ENCODE measurements at places on chromosomes 1 and 21.

- no peak for DNase-seq
Observed at GRCh38 chr1:233006541-233006973, 56.1 kb downstream of the NTPCR start.

DNA sequence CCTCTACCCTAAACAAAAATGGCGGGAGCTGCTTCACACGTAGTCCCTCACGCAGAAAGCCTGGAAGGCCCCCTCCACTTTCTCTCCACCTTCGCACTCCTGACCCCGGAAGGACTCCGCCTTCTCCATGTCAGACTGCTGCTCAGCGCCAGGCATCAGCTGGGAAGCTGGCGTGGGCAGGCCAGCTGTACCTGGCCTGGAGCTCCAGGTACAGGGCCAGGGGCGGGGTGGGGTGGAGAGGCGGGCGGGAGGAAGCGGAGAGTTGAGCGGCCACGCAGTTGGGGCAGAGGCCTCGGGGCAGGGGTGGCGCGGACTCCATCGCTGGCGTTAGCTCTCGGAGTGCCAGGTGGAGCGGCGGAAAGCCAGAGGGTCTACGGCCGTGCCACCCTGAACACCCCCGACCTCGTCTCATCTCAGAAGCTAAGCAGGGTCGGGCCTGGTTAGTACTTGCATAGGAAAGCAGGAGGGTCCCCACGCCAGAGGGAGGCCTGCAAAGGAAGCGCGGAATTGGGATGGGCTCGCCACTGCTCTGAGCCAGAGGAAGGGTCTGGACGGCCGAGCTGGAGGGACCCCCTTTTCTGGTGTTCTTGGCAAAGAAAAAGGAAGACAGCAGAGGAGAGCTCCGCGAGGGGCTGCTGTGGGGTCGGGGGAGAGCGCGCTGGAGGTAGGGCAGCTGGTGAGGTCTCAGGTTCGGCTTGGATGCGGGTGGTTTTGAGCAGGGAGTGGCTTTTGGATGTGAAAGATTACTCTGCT lies at the start of gene MIGA1:
MIGA1 (plus strand) TSS at position 121 of the 753 bp plus-strand sequence. CDS start 3,604 bp downstream, outside the sequence.
- DNase-seq: peak; percentile 69

- no peak for DNase-seq
Observed at GRCh38 chr1:13706046-13706445, 6.1 kb downstream of the PRDM2 start.

DNA sequence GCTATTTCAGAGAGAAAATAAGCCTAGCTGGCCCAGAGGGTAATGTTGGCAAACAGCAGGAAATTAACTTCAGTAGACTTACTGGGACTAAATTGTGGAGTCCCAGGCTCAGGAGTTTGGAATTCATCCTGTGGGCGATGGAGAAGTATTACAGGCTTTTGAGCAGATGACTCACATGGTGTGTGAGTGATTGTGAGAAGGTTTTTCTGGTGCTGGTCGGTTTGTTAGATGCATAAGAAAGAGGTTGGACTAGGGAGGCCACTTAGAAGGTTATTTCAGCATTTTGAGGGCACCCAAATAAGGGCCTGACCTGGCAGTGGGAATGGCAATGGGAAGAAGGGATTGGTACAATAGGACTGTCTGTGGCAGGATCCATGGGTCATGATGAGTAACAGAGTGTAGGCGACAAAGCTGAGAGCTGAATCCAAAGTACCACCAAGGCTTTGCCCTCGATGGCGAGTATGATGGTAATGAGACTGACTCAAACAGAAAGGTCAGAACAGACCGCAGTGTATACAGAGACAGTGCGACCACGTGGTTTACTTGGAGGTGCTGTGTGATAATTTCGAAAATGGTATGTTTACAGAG lies 69.2 kb upstream of the KIF26B start:
- DNase-seq: no peak

DNA sequence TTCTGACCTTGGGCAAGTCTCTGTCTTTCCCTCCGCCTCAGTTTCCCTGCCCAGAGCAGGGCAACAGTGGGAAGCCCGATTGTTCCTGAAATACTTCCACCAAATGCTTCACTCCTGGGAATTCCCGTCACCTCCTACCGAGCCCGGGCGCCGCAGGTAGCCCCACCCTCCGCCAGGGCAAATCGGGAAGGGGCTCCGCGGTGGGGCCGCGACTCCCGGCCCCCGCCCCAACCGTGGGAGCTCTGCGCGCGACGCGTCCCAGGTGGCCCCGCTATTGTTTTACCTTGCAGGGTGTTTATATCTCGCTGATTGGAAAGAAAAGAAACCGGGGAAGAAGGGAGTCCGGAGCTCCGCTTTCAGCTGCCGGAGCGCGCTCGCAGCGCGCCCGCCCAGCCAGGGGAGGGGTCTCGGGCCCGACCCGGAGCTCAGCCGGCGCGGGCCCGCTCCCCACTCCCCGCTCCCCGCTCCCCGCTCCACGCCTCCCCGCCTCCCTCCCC lies 407 bp downstream of the IGSF3 start:
- no peak for DNase-seq

GRCh38 chr21:25801217-25802014 lies 66.6 kb downstream of the GABPA start:
- DNase-seq: peak; percentile 86

- DNase-seq: no peak
Observed at GRCh38 chr1:28449904-28450303, 55.9 kb upstream of the RCC1 start.

DNA sequence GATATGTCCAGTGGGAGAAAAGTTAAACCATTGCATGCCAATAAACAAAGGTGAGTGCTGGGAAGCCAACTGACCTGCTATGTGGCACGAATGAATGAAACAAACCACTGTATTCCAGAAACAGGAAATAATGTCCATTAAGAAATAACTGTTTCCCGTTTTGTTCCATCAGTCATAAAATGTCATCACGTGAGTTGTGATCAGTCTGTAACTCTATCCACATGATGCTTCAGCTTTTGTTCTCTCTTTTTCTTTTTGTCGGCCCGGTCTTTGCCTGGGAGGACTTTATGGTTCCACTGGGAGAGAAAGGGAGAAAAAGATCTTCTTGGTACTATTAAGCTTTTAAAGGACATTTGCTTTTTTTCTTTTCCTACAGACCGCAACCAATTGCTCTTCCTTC lies 179.9 kb downstream of the TGFB2 start:
- DNase-seq: no peak

- no peak for DNase-seq
Observed at GRCh38 chr1:91575909-91576519, 75.4 kb downstream of the CDC7 start.

DNA sequence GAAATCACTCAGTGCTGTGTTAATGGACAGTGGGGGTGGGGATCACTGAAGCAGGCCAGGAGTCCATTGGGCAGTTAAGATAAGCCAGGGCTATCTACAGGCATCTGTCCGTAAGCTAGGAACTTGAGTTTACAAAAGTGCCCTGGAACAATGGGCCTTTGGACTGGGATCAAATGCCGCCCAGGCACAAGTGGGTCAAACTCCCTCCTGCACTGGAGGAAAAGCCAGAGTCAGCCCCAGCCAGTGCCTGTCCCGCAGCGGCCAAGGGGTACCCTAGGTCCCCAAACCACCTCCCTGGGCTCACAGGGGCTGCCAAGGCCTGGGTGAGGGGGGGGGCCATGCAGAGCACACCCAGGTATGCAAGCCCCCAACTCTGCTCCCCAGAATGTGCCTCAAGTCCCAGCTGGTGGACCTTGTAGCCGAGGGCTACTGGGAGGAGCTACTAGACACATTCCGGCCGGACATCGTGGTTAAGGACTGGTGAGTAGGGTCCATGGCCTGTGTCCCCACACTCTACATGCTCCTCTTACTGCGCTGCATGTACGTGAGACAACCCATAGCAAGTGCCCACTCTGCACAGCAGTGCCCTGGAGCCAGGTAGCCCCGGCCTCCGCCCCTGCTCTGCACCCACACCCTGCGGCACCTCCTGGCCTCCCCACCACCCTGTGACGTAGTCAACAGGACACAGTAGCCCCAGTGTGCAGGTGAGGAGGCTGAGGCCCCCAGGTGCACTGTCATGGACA lies 7.7 kb downstream of the FBXO6 start:
- no peak for DNase-seq

GRCh38 chr1:186308264-186309060 lies 66.6 kb downstream of the TPR start:
- no peak for DNase-seq

- DNase-seq: no peak
Observed at GRCh38 chr1:179831852-179832699, 45.5 kb downstream of the TOR1AIP2 start.

DNA sequence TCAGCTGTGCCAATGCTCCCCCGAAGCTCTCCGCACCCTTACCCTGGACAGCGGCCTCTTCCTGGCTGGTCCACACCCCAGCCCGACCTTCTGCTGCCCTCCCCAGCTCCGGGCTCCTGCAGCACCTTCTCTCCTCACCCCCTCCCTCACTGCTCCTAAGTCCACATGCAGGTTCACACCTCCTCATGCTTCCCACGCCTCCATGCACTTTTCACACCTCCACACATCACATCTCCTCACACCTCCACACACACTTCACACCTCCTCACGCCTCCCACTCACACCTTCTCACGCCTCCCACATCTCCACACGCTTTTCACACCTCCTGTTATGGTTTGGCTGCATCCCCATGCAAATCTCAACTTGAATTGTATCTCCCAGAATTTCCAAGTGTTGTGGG lies 18.9 kb downstream of the GPR137B start:
- DNase-seq: no peak

GRCh38 chr1:192600275-192600674 lies 24.7 kb downstream of the RGS1 start:
- no peak for DNase-seq

DNA sequence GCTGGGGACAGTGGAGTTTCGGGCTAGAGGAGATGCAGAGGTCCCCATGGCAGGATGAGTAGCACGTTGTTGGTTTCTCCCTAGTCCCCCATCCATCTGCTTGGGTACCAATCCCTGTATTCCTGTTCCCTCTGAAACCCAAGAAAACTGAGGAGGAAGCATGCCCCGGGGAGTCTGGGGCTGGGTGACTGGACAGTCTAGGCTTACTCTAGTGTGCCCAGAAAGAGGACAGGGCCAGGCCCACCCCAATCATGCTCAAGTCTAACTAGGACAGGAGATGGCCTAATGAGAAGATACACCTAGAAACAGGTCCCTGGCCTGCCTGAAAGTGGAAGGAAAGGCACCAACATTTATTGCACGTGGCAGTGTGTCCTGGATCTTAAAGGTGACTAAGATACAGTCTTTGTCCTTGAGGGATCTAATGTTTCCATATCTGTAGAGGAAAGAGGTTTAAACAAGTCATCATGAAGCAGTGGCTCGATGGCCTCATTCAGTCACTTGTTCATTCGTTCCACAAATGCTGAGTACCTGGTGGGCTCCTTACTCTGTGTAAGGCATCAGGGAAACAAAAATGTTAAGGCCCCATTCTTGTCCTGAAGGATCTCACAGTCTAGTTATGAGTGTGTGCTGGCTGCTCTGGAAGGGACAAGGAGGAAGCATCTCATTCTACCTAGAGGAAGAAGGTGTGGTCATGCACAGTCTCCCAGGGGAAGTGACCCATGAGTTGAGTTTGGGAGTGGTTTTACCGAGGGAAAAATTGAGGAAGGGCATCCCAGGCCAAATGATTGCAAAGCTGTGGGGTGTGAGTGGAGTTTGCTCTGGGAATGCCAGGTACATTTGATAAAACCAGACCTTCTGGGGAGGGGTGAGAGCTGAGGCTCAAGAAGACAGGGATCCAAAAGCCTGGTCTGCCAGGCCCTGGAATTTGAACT lies 10.0 kb downstream of the CDK18 start:
- DNase-seq: no peak

- DNase-seq: no peak
Observed at GRCh38 chr1:234975122-234975940, 153.3 kb downstream of the TOMM20 start.

DNA sequence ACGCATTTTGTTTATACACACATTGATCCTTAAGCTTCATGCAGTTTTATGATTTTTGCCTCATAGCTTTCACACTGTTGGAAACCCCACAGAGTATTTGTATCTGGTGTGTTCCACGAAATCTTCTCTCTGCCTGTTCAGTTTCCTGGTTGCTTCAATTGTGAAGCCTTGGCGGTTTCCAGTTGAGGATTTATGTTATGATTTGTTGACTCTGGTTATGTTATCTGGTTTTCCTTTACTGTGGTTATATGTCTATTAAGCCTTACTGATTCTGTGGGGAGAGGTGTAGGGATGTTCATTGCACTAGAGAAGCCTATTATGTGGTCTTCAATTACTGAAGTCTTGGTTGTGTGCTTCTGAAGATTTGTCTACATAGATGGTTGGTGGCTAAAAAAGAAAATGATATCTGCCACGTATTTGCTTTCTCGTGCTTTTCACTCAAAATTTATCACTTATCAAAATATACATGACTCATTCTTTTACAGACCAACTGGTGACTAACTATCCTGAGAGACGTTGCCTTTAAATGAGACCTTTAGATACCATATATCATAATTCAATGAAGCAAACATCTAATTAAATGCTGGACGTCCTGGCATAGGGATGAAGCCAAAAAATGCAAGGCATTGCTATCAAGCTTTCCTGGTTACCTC lies 488.0 kb upstream of the B3GALT2 start:
- no peak for DNase-seq

DNA sequence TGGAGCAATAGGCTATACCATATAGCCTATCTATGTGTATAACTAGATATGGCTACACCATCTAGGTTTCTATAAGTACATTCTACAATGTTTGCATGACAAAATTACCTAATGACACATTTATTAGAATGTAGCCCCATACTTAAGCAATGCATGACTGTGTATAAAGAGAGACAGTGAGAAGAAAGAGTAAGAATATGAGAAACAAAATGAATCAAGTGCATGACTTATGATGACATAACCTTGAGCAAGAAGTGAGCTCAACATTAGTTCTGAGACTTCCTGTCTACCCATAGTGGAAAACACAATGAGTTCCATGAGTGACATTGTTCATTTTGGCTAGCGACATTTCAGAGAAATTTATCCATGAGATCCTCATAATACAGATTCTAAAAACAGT lies 10.1 kb downstream of the SLC44A5 start:
- DNase-seq: no peak

DNA sequence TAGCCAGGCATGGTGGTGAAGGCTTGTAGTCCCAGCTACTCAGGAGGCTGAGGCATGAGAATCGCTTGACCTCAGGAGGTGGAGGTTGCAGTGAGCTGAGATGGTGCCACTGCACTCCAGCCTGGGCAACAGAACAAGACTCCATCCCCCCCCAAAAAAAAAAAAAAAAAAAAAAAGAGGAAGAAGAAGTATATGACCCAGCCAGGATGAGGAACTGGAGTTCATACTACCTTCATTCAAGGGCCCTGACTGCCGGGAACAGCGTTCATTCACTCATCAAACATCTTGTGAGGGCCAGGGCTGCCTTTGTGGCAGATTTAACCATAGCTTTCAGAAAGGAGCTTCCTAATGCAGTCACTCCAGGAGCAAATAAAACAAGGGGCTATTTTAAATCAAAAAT lies 127.6 kb downstream of the MRPS6 start:
- no peak for DNase-seq

DNA sequence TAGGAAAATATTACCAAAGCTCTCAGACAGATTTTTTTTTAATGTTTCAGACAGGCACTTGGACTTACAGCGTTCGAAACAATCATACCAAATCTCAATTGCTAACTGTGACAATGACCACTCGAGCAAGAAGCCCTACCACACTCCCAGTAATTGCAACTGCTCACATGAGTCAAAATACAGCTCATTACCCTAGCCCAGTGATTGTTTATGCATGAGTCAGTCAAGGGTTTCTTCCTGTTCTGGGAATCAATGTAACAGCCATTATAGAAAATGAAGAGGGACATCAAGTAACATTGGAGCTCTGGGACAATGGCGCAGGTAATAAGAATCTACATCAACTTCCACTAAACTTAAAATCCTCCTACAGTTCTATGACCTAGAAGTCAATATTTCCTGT lies 56.1 kb upstream of the SH3GLB1 start:
- DNase-seq: no peak

GRCh38 chr1:41381692-41382479 lies 20.7 kb downstream of the FOXO6 start:
- no peak for DNase-seq

GRCh38 chr1:208187499-208188041 lies 56.6 kb downstream of the PLXNA2 start:
- DNase-seq: no peak
